GM04504 (cell line): ENCODE measurements at places on chromosomes 2 and 18.

DNA sequence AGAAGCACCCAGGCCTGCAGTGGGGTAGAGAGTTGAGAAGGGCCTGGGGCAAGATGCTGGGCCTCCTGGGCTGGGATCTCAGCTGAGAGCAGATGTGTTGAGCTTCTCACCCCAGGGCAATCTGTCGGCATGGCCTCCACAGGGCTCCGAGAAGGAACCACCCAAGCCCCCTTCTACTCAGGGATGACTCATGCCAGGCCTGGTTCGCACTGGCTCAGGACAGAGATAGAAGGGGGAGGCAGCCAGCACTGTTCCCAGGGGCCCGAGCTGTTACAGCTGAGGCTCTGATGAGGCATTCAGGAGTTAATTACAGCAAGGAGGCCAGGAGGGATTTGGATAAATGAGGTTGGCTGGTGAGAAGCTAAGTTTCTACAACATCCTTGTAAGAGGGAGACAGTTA lies 62.5 kb downstream of the CENPO start:
- peak; percentile 57 for DNase-seq

GRCh38 chr2:173851141-173851641 lies 114.0 kb downstream of the SP3 start:
- DNase-seq, result peak; percentile 38

GRCh38 chr2:101357376-101357775 lies 29.9 kb downstream of the CREG2 start:
- no peak for DNase-seq

DNA sequence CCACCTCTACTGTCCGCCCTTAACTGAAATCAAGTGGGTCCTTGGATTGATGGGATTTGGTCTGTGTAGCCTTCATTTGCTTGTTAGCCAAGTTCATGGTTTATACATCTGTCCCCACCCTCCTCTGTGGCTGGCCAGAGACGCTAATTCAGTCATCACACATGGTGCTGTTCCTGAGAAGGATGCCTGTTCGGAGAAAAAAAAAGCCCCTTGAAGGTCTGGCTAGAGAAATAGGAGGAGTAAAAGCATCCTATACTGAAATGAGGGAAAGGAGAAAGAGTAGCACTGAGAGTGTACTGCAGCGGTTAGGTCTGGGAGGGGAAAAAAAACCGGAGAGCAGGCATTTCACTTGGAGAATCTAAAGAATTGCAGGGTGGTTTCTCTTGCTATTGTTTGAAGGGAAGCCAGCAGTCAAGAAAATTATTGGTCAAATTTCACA lies 180.6 kb upstream of the EPAS1 start:
- DNase-seq, result no peak

DNA sequence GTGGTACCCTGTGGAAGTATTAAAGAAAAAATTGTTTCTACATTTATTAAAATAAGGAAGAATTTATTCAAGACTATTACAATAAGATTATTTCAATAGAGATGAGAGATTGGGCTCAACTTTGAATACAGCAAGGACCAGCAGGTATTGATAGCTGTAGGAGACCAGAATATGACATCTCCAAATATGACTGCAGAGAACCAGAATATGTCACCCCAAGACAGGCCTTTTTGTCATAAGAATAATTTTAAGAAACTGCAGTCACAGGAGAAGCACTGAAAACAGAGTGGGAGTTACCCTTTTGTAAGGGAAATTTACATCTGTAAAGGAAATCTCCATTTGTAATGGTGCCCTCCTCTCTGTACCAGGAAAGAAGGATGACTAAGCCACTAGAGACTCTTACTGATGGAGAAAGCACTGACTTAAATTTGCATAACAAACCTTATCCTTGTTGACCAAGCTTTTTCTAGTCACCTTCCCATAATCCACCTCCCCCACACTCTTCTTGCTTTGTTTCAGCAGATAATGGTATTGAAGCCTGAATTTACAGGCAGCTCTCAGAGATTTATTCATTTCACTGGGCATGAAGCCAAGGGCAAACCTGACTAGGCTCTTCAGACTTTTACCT lies 145.1 kb upstream of the RMP24 start:
- DNase-seq, result no peak

GRCh38 chr2:174610243-174610995 lies 12.8 kb upstream of the WIPF1 start:
- no peak for DNase-seq

DNA sequence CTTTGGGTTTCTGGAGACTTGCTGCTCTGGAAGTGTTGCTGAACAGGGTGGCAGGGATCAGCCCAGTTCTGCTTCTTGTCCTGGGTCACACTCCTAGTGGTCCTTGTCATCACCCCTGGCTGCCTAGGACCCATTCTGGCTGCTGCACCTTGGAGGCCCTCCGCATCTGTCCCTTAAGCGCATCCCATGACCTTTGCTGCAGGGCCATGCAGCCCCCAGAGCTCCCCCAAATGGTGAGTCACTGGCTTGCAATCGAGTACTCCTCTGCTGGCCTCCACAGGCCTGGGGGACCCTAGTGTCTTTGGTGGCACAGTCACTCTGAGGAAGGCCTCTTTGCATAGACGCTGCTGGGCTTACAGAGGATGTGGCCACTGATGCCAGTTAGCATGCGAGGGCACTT lies 188.5 kb downstream of the ASB1 start:
- DNase-seq, result no peak
